ENCODE measurements at places on chromosomes 13 and 19.

- DNase-seq: no peak
These were observed 166.6 kb downstream of the RAP2A start for GRCh38 chr13:97600458-97601075.

- no peak for DNase-seq
These were observed 7.0 kb downstream of the KLF5 start for GRCh38 chr13:73065665-73066340.

- DNase-seq: peak; percentile 41
These were observed 13.4 kb downstream of the ZNF20 start for GRCh38 chr19:12126707-12127106.

GRCh38 chr13:73334445-73334844 is 275.6 kb downstream of the KLF5 start:
- DNase-seq: no peak

GRCh38 chr13:40064154-40065097 is 409.0 kb downstream of the COG6 start:
- DNase-seq: no peak

DNA sequence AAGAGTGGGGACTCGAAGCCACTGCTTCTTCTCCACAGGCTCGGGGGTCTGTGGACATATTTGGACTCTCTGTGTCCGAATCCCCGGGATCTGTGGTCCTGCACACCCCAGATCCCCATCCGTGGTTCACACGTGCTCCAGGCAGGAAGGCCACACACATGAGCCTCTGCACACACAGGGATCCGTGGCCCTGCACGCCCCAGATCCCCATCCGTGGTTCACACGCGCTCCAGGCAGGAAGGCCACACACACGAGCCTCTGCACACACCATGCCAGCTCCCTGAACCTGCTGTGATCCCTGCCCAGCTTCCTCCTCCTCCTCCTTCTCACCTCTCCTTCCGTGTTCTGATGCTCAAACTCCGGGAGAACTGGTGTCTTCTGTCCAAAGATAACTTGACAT is 3.1 kb downstream of the TEX29 start:
- no peak for DNase-seq

GRCh38 chr13:114211446-114212157 is 23.1 kb upstream of the CDC16 start:
- DNase-seq: no peak

DNA sequence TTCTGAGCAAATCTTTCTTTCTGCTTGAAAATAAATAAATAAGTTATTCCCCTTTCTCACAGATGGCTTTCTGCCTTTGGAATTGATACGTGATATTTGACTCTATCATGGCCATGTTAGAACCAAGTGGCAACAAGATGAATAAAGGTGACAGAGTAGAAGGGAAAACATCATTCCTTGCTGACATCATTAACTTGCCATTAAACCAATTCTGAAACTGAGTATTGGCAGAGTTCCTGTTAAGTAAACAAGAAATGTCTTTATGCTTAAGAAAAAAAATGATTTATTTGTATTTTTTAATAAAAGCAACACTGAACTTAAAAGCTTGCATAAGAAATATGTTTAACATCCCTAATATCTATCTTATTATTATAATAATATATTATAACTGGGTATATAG is 828.1 kb downstream of the PCDH9 start:
- no peak for DNase-seq

DNA sequence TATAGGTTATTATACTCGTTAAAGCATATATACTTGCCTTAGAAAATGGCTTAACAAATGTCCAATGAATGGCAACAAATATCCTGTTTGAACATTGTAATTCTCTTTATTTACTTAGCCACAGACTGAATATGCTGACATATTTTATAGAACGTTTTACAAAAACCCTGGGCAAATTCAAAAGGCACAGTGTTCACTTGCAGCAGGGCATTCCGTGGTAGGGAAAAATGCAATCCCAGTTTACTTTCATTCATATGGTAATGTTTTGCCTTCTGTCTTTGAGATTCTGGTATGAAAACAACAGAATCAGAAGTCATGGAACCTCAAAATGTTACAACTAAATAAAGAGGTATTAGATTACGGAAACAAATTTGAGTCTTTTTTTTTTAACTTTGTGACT is 56.2 kb upstream of the MYCBP2 start:
- no peak for DNase-seq

DNA sequence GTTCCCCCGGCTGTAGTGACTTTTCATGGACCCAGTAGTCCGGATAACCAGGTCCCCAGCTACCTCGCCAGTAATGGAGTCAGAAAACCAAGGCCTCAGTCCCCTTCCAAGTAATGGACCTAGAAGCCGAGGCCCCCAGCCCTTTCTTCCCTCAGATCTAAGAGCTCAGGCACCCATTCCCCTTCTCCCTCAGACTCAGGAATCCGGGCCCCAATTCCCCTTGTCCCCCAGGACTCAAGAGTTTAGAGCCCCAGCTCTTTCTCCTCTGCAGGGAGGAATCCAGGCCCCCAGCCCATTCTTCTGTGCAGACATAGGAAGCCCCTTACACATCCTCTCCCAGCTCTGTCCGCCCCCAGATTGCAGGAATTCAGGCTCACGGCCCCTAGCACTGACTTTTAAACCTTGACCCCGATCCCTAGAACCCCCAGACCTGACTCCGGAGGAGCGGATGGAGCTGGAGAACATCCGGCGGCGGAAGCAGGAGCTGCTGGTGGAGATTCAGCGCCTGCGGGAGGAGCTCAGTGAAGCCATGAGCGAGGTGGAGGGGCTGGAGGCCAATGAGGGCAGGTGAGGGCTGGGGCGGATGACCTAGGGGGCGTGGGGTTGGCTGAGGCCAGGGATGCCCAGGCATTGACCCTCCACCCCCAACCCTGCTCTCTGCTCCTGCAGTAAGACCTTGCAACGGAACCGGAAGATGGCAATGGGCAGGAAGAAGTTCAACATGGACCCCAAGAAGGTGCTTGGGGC is 938 bp downstream of the CYTH2 start:
- no peak for DNase-seq

DNA sequence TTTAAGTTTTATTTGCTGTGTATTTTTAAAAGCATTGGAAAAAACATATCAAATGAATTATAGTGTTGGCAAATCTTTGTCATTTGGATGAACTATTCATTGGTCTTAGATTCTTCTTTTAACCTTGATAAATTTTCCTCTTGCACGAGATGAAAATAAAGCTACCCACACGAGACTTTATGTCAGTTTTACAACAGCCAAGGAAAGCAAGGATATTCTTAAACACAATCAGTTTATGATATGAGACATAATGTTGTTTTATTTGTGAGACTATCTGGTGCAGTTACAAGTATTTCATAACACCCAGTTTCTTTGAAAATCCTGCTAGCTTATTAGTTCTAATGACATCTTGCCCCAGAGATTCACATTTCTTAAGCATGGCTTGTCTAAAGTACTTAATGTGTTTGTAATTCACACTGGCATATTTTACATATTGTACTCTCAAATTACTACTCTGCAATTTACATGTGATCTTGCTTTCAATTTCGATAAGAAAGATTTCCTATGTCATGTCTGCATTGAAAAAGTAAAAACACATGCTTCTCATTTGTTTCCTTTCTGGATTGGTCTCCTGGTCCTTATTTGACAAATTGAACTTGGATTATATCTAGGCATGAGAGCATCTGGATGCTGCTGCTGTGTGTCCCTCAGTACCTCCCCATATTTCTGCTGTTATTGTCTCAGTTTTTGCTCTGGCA is 955.5 kb upstream of the PCDH9 start:
- no peak for DNase-seq

DNA sequence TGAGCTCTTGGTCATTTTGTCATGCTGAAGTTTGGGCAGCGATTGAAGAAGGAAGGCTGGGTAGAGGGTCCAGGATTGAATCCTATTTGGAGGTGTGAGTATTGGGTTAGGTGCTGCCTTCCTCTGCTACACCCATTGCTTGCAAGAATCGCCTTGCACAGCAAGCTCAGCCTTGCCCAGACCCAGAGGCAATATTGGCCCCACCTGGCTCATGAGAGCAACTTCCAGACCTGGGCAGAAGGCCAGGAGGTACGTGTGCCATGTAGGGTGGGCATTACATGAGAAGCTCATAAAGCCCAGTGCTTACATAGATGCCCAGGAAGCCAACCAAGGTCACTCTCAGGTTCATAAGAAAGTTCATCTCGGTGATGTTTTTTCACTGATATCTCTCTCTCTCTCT is 718.0 kb downstream of the EFNB2 start:
- DNase-seq: no peak

DNA sequence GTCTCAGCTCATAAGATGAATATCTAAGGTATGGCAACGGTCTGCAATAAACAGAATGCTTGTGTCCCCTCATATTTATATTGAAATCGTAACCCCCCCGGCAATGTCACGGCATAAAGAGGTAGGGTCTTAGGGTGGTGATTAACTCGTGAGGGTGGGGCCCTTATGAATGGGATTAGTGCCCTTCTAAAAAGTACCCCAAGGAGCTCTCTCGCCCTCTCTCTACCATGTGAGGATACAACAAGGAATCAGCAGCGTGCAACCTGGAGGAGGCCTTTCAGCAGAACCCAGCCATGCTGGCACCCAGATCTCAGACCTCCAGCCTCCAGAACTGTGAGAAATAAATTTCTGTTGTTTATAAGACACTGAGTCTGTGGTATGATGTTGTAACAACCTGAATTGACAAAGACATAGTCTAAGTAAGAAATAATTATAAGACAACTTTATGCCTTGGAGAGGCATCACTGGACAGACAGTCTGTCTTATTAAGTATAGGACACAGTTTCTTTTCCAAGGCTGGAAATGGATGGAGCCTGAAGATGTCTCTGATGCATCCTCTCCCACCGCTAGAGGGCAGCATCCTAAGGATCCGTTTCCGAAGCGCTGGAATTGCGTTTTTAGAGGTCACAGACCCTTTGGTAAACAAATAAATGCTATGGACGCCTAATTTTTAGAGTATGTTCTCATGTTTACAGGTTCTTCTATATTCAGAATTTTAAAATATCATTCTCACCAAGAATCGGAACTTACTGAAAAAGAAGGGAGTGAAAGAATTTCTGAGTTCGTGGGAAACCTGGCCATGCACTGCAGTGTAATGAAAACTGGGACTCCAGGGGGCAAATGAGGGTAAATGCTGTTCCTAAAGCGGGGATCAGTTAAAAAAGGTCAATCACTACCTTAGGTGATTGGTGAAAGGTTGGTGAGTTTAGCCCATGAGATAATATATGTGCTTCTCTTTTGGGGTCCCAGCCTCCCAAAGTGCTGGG is 13.3 kb upstream of the LEUTX start:
- peak; percentile 61 for DNase-seq

- no peak for DNase-seq
These were observed 7.5 kb downstream of the GPR180 start for GRCh38 chr13:94609196-94609595.

DNA sequence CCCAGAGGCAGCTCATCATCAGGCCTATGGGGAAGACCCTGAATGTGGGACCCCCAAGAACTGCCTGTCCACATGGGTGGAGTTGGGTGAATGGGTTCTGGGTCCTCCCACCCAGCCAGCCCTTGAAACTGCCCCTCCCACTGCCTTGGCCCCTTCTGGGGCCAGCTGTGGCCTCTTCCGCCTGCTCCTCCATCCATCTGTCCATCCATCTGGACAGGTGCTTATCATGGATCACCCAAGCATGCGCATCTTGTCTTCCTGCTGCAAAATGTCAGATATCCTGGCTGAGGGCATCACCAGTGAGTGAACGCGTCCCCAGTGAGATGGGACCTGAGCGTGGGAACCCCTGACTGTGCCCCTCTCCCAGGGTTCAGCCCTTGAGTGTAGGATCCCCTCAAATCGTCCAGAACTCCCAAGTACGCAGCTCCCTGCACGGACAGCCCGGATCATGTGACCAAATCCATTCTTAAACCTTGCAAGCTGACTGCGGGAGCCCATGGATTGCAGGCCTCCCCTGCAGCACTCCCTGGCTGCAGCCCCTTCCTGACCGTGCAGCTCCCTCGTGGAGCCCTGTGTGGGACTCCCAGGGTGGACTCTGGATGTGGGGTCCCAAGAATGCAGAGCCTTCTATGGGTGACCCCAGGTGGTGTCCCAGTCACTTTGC is 2.0 kb downstream of the STXBP2 start:
- DNase-seq: no peak

DNA sequence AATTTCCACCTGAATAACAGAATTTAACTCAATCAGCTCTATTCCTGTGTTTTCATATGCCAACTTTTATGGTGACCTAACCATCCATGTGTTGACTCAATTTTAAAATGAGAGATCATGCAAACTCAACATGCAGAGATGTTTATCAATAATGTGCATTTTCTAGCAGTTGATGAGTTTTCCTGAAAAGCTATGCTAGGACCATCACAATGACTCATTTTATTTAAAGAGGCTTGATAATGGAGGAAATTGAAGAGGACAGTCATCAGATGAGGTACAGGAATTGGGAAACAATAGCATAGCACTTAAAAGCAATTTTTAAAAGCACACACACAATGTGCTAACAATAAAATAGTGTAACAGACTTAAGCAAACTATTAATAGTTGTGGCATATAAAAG is 127.1 kb downstream of the VWA8 start:
- DNase-seq: no peak

DNA sequence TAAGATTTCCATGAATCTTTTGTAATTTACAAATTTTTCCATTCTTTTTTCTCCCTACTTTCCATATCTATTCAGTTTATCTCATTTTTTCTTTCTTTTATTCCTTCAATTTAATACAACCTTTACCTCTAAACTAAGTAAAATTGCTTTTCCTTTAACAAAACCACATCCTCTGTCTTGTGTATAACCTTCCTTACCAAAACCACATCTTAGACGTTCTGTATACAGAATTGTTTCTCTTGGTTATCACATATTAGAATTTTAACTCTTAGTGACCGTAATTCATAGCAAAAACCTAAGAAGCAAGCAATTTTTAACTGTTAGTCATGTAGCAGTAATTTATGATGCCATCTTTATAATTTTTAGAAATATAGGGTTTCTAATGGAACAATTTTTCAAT is 15.0 kb downstream of the PPP5C start:
- no peak for DNase-seq
